ENCODE measurements at places on chromosomes 16 and 17.

DNA sequence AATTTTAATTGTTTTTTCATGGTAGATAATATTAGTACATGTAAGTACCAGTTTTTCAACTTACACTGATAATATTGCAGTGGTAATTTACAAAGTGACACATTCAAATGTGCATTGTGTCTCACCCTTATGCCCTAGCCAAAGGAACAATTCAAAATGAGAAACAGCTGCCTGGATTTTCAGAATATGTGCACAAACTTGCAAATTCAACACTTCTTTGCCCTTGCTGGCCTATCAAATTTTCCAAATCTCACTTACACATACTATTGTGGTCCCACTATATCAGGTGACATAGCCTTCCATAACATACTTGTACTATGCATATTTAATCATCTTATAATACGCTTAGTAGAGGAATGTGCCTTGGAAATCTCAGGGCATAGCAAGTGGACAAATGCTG, 32.6 kb upstream of the LRRC37A3 start:
- DNase-seq = no peak

- DNase-seq = no peak
These were observed 2.6 kb upstream of the HCRT start for GRCh38 chr17:42187833-42188232.

DNA sequence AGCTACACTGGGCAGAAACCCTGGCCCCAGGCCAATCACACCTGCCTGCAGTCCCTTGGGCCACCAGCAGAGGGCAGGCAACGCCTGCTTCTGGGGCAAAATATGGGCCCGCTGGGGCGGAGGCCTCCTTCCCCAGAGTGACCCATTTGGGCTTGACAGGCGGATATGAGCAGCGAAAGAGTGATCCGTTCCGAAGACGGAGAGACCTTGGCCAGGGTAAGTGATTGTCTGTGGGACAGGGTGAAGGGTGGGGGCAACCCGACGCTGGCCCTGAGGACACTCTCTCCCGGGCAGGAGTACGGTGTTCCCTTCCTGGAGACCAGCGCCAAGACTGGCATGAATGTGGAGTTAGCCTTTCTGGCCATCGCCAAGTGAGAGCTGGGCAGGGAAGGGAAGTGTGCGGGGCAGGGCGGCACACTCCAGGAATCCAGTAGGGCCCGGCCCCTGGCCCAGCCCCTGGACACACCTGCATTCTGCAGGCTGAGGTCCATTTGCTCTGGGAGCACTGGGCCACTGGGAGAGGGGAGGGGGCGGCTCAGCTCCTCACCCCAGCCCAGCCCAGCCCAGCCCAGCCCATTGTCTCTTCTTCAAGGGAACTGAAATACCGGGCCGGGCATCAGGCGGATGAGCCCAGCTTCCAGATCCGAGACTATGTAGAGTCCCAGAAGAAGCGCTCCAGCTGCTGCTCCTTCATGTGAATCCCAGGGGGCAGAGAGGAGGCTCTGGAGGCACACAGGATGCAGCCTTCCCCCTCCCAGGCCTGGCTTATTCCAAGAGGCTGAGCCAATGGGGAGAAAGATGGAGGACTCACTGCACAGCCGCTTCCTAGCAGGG, 3.5 kb upstream of the NHERF1 start:
- DNase-seq = no peak

- no peak for DNase-seq
These were observed 1152.0 kb upstream of the CDH8 start for GRCh38 chr16:63188086-63188771.

- no peak for DNase-seq
These were observed 270.2 kb upstream of the RPL38 start for GRCh38 chr17:73933164-73933766.

- no peak for DNase-seq
These were observed 58.0 kb upstream of the HNF1B start for GRCh38 chr17:37802712-37803416.

GRCh38 chr17:10144982-10145381, 53.4 kb downstream of the GAS7 start:
- DNase-seq = no peak

GRCh38 chr17:66577041-66577440, 257.9 kb upstream of the CACNG5 start:
- DNase-seq = no peak

GRCh38 chr16:88784074-88784855, 755 bp downstream of the PIEZO1 start:
- no peak for DNase-seq
